AG09319 (cell line): ENCODE measurements at places on chromosomes 16 and 17.

- DNase-seq: peak; percentile 70
These were observed 203.3 kb downstream of the ZNF423 start for GRCh38 chr16:49652456-49653172.

DNA sequence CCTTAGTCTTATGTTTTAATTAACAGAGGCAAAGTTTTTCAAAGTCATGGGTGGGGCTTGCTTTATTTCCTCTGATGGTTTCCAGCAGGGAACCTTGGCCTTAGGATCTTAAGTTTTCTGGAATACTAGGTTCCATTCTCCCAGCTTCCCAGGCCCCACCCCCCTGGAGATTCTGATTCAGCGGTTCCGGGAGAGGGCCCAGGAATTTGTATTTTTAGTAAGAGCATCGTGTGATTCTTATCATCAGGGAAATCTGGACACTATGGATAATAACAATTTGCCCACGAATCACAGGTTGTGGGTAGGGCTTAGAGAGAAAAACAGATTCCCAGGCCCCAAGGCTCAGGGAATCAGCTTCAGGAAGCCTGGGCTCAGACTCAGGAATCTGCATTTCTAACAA is 263.6 kb downstream of the NTN1 start:
- DNase-seq: no peak

GRCh38 chr16:14193316-14193871 is 122.3 kb downstream of the MRTFB start:
- no peak for DNase-seq

GRCh38 chr17:64354824-64355535 is 35.7 kb downstream of the PECAM1 start:
- DNase-seq: no peak

DNA sequence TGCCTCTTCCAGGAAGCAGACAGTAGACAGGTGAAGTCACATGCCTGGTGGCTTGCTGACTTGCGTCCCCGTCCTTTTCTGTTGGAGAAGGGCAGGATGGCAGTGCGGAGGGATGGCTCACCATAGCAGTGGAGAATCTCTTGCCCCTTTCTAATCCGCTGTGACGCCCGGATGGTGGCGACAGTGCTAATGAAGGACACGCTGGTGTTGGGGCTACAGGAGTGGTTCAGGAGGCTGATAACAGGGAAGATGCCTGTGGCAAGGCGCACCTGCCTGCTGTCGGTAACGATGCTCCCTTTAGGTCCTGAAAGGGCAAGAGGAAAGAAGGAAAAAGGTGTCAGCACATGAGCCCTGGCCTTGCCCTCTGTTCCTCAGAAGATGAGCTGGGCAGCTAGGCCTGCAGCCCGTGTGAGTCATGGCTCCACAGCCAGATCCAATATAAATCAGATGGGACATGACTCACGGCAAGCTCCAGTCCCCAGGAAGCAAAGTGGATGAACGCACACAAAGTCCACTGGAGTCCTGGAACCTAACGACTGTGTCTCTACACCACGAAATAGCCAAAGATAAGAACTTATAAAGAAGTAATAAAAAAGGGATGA is 25.5 kb downstream of the SERPINF1 start:
- DNase-seq: peak; percentile 68

- no peak for DNase-seq
These were observed 393.4 kb downstream of the HAPSTR1 start for GRCh38 chr16:9484881-9485280.

GRCh38 chr16:28241924-28242323 is 30.2 kb upstream of the XPO6 start:
- no peak for DNase-seq

DNA sequence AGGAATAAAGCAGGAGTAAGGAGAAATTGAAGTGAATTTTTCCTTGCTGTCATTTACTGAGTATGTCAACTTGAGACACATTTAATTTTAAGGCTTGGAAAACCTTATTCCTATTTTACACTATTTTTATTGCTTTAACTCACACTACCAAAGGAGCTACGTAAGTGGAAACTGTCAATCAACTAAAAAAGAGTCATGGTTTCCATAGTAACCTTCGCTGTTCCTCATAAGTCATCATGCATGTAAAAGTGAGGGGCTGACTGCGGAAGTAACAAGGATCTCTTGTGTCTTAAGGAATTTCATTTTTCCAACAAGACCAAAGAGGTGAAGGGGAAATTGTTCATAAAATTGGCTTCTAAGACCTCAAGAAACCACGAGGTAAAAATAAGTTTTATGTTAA is 516.2 kb upstream of the CA10 start:
- DNase-seq: no peak

DNA sequence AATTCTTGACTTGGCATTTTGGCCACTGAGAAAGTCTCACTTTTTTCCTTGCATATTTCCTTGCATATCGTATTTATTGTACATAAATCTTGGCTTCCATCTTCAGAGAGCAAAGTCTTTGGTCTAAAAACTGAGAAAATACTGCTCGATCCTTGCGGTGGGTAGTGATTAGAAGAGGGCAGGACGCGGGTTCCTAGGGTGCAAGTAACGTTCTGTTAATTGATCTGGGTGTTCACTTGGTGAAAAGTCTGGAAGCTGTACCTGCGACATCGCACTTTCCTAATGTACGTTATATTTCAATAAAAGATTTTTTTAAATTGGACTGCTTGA is 758 bp upstream of the UBALD2 start:
- DNase-seq: no peak

- no peak for DNase-seq
These were observed 79.7 kb downstream of the MRTFB start for GRCh38 chr16:14150796-14151195.

DNA sequence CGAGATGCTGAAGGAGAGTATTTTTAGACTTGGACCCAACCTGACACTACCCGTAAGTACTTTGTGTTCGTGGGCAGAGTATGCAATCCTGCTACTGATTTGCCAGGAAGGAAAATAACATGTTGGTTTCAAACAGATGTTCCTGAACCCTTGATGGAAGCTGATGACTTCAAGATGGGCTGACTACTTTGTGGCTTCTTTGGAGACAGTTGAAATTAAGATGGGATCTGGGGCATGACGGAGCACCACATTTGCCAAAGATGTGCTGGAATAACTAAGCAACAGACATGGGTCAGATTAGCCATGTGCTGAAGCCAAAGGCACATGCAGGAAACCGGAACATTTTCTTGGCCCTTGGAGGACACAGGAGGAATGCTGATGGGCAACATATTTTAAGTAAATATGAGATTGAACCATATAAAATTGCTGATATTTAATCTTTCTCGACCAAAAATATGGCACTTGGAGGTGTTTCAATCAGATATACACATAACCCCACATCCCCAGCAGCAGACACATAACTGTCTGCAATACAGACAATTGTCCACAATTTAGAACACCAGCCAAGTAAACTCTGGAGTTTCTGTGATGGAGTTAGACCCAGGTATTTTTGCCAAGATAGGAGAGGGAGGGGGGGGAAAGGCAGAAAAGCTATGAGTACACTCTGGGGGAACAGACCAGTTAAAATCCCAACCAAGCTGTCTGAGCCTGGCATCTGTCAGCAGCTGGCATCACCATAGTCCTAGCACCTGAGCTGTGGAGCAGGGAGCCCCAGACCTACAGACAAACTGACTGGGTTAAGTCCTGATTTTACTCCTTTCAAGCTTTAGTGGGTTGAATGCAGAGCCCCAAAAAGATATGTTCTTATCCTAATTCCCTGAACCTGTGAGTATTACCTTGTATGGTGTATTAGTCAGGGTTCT is 329.4 kb upstream of the CDH5 start:
- DNase-seq: peak; percentile 99

- DNase-seq: no peak
These were observed 6.2 kb downstream of the AKAP1 start for GRCh38 chr17:57091186-57091618.

DNA sequence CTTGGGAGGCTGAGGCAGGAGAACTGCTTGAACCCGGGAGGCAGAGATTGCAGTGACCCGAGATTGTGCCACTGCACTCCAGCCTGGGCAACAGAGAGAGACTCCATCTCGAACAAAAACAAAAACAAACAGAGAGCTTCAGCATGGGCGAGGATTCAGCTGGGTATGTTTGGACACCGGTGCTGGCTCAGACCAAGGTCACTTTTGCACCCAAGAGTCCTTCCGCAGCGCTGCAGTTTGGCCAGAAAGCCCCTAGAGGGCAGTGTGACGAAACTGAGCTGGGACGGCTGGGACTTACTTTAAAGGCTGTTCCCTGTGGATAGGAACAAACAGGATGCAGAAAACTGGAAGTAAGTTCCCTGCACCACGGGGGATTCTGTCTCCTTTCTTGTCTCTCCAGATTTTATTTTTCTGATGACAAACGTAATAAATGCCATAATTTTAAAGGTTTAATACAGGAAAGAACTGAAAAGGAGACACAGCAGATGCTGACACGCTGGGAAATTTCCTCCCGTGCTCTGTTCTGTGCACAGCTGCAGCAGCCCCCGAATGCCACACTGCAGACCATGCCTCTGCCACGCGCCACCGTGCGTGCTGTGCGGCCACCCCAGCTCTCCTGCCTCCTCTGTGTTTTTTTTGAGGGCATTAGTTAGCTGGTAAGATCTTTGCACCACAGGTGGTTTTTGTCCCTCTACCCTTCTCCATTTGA is 25.2 kb upstream of the USP36 start:
- DNase-seq: peak; percentile 52

- DNase-seq: no peak
These were observed 43.4 kb downstream of the HNF1B start for GRCh38 chr17:37701496-37701898.

DNA sequence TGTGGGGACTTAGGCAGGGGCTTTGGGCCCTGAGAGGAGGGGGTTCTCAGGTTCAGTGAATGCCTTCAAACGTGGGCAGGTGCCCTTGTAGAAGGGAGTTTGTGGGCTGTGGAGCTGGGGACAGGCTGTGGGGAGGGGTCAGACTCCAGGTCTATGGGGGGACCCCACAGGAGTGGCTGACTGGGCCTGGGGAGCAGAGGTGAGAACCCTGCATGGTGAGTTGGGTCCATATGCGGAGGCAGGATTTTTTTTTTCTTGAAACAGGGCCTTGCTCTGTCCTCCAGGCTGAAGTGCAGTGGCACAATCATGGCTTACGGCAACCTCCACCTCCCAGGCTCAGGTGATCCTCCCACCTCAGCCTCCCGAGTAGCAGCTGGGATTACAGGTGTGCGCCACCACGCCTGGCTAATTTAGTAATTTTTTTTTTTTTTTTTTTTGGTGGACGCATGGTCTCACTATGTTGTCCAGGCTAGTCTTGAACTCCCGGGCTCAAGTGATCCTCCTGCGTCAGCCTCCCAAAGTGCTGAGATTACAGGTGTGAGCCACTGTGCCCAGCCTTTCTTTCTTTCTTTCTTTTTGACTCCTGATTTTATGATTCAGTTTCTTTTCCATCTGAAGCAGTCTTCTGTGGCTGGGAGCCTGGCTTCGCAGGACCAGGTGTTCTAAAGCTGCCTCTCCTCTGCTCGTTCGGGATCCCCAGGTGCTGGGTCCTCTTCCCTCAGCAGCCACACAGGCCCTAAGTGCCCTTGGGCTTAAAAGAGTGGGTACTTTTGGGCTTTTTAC is 19.0 kb upstream of the ADCY7 start:
- no peak for DNase-seq

DNA sequence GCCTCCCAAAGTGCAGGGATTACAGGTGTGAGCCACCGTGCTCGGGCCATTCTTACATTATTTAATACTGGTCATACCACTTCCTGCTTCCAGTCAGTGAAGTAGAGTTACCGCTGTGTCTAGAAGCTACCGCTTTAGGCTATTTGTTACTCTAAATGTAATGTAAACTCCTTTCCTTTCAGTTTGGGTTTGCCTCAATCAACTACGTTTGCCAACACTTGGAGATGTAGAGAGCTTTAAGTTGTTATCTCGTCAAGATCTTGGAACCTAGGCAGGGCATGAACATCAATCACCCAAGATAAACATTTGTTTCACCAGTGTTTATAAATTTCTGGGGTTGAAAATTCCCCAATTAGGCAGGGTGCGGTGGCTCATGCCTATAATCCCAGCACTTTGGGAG is 275.9 kb downstream of the STX8 start:
- no peak for DNase-seq

DNA sequence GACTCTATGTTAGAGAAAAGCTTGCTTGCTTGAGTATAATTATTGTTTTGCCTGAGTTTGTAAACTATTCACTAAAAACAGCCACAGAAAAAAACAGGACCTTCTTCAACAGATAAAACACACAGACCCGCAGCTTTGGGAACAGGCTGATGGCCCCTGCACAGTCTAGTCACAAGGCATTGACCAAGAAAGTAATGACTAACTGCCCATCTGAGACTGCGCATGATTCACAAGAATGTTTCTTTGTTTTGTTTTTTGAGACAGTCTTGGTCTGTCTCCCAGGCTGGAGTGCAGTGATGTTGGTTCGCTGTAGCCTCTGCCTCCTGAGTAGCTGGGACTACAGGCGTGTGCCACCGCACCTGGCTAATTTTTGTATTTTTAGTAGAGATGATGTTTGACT is 2.8 kb upstream of the ZKSCAN2 start:
- DNase-seq: no peak

GRCh38 chr17:28684963-28685362 is 23.0 kb downstream of the SUPT6H start:
- peak; percentile 22 for DNase-seq

DNA sequence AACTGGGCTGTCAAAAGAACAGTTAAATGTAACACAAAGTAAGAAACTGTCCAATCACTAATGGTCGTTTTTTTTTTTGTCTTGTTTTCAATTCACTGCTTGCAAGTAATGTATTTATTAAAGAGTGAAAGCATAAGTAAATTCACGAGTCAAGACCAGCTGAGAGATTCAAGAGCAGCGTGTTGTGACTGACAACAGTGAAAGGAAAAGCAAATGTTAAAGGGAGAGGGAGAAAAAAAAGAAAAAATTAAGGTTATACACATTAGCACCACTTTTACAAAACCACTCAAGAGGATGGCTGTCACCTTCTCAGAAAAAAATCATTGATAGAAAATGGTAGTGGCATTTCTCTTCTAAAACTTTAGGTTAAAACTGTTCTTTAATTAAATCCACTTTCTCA is 36.1 kb downstream of the GPATCH8 start:
- DNase-seq: no peak

DNA sequence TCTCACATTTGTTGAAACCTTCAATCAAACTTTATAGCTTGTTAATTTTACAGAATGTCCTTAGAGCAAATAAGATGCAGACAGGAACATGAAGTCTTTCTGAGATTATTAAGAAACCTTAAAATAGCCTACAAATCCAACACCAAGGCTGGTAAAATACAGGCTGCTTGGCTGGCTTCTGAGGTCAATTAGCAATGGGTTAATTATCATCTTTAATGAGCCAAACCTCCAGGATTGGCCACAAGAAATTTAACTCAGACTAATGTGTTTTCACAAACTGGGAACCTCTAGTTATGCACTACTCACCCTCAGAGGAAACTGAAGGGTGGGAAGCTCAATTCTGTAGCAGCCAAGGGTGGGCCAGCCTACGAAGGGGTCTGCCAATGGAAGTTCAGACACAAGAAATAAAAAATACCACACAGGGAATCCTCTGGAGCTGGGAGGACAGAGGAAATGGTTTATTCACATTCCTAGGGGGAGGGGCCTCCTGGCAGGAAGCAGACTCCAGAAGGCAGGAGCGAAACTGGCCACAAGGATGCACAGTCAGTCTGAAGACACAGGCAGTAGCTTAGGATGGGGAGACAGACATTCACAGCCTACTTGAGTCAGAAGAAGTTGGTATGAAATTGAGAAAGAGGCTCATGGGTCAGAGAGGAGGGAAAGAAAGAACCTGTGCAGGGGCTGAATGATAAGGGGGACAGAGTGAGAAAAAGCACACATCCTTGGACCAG is 36.1 kb downstream of the HIC1 start:
- peak; percentile 84 for DNase-seq
